Urinary bladder (tissue), 4 donors: ENCODE measurements at places on chromosomes 1 and 21.

DNA sequence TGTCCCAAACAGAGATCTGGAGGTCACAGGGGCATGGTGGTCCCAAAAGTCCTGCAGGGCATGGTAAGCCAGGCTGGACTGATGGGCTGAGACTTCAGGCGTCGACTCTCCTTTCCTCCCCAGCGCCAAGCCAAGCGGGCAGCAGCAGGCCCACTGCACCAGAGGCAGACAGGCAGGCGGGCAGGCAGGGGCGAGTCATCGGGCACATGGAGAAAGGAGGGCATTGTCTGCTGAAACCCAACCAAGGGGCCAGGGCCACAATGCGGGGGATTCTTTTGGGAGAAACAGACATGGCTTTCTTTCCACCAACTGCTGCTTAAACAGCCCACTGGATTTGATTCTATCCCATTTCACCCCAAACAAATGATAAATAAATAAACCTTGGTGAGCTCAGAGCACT lies 46.2 kb downstream of the TRABD2B start:
- no peak for DNase-seq

- no peak for DNase-seq
These were observed 25.4 kb downstream of the ST6GALNAC5 start for GRCh38 chr1:76892675-76893074.

DNA sequence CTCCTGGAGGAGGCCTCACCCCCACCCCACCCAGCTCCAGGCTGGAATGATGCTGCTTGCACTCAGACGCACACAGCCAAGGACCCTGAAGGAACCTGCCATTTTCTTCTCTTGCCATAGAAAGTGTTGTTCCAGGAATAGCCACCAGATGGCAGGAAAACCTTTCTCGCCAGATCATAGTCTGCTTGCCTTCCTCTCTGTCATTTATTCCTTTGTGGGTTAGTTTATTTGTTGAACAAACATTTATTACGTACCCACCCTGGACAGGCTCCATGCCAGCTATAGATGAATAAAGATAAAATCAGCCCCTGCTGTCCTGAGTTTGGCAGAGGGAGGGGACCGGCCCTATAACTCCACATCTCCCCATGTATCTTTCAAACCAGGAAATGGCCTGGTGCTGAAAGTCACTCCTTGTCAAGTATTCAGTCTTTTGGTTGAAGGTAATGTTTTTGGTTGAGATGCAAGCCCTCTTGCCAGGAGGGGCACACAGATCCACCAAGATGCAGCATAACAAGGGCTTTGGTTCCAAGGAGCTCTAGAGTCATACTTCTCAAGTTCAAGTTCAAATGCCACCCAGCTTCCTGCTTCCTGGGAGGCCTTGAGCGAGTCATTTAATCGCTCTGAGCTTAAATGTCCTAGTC lies 7.0 kb upstream of the KCNC4 start:
- DNase-seq = no peak

- DNase-seq = no peak
These were observed 346.9 kb upstream of the SNX7 start for GRCh38 chr1:98314601-98315000.

DNA sequence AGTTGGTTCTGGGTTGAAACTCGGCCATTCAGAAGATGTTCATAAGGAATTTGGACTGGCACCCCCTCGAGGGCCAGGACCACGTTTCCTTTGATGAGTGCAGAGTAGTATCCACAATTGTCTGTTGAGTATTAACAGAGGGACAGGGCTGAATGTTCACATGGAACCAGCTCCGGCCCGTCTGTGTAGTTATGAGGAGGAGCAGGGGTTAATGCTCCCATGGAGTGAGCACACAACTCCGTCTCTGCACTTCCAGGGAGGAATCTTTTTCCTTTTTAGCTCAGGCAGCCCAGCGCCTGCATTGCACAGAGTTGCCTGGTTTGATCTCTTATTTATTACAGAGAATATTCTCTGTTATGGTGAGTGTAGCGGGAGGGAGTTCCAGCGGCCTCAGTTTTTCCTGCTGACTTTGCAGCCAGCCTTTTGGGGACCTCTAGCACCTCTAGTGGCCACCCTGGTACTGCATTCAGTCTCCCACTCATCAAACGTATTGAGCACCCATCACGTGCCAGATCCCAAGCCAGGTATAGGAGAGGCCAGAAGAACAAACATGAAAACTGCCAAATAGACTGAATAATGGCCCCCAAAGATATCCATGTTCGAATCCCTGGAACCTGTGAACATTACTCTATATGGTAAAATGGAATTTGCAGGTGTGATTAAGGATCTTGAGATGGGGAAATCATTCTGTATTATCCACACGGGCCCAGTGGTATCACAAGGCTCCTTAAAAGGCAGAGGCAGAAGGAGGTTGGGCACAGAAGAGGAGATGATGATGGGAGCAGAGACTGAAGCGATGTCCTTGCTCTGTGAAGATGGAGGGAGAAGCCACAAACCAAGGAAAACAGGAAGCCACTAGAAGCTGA lies 167.7 kb upstream of the CSF3R start:
- no peak for DNase-seq

- DNase-seq = no peak
These were observed 333.8 kb downstream of the ZP4 start for GRCh38 chr1:237556911-237557310.

- no peak for DNase-seq
These were observed 8.3 kb downstream of the CNIH3 start for GRCh38 chr1:224624432-224624831.

DNA sequence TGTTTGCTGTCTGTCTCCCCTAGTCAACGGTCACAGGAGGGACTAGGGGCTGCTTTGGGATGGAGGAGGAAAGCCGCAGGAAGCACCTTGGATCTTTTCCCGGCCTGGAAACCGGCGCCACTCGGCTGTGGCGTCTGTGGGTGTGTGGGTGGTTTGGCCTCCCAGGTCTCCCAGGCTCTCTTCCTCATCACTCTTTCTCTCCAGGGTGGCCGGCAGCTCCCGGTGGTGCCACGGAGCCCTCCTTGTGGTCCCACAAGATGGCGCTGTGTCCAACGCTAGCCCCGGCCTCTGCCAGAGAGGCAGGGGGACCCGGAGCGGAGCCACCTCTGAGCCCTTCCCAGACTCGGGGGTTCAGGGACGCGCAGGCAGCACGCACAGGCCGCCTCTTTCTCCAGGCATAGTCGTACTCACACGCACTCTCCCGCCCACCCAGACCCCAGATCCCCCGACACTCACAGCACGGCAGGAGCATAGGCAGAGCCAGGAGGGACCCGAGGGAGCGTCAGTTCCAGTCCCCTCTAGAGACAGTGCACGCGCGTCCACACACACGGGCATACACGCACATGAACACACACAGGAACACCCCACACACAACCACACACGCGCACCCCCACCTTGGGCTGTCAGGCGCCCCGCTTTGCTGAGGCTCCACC lies 31.2 kb downstream of the CDCP2 start:
- DNase-seq = peak; percentile 40

- DNase-seq = no peak
These were observed 361.7 kb upstream of the SGIP1 start for GRCh38 chr1:66172272-66172671.

GRCh38 chr1:206770531-206771337 lies at the start of gene IL19:
Gene IL19, plus strand, starts transcription at chr1:206770773. Its CDS starts 65,890 bp downstream, at chr1:206836663.
- DNase-seq = no peak

DNA sequence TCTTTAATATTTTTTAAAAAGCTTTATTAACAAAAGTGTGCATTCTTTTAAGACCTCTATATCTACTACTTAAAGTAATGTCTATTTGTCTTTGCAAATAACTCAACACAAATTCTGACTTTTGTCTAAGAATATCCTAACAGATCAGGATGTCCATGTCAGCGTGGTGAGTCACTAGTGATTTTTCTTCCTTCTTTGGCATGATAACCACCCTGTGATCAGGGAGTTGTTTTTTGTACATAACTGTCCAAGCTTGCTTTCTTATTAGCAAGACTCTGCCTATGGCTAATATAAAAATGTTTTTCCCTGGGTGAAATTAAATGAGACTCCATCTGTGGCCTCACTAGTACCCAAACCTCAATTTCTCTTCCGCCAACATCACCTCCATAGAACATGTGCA lies 688.9 kb upstream of the ADGRL2 start:
- no peak for DNase-seq

DNA sequence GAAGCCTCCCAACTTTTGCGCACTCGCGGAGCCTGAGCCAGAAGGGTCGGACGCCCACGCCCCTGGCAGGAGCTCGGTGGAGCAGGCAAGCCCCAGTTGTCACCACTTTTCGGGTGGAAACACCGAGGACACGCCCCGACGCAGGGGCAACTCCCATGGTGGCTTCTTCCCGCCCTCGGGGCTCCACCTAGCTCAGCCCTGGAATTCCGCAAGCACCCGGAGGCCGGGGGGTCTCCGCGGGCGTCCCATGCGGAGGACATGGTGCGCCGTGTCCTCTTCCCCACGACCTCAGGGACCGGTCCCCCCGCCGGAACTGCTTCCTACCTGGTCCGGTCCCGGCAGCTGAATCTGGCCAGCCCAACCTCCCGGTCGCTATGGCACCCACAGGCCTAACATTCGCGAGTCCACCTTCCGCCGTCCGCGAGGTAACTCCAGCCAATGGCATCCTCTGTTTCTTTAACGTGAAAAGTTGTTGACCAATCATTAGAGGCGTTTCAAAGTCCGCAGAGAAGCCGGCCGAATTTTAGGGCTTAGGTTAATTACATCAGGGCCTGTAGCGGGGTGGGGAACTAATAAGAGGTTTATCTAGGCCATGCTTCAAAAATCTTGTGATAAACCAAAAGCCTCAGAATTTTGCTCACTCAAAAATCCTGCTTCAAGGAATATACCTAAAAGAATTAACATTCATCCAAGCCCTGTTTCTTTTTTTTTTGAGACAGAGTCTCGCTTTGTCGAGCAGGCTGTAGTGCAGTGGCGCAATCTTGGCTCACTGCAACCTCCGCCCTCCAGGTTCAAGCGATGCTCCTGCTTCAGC lies at the start of gene STPG1:
STPG1 (minus strand) TSS at position 433 of the 814 bp plus-strand sequence. CDS start 12,394 bp downstream, outside the sequence.
- DNase-seq = peak; percentile 76

- DNase-seq = no peak
These were observed 3.8 kb downstream of the TNN start for GRCh38 chr1:175071276-175071943.

GRCh38 chr1:156295391-156295947 lies at the start of gene GLMP:
Gene GLMP, minus strand, starts transcription at chr1:156295679. Its CDS starts 34 bp downstream, at chr1:156295645.
- no peak for DNase-seq

DNA sequence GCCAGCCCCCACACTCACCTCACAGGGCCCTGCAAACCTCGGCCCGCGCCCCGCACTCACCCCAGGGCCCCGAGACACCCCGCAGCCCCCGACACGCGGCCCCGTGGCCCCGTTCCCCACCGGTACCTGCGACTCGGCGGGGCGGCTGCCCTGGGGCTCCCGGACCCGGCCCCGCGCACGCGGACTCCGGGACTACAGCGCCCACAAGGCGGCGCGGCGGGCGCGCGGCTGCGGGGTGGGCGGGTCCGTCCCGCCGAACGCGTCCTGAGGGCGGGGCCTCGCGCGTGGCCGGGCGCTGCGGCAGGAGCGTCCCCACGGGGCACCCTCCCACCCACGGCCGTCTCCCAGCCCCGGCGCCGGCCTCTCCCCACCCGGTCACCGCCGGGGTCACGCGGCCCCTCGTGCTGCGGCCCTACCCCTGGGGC lies at the start of gene SLC19A1:
SLC19A1 (minus strand) TSS at position 199 of the 425 bp plus-strand sequence. CDS start 4,481 bp downstream, outside the sequence.
- DNase-seq = no peak

GRCh38 chr1:235295902-235296350 lies 32.1 kb downstream of the ARID4B start:
- DNase-seq = no peak

- DNase-seq = no peak
These were observed 117.5 kb downstream of the MACF1 start for GRCh38 chr1:39321979-39322378.

DNA sequence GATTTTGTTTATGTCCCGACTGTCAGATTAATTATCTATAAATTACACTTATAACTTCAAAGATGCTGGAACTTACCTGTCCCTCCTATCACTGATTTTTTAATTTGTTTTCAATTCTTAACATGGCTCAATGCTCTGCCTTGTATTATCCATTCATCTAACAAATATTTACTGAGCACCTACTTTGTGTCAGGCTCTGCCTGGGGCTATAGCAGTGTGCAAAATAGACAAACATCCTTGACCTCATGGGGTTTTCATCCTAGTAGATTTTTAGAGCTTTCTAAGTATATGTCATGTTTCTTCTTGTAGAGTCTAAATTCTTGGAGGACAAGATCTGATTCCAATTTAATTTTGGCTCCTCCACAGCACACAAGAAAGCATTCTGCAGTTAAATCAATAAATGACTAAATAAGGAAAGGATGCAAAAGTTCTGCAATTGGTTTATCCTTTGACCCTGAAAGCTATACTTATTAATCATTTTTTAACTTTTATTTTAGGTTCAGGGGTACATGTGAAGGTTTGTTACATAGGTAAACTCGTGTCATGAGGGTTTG lies 10.8 kb upstream of the SMYD2 start:
- no peak for DNase-seq

GRCh38 chr21:36489776-36490165 lies 9.8 kb upstream of the CLDN14 start:
- DNase-seq = no peak

- no peak for DNase-seq
These were observed 7.7 kb upstream of the TTLL7 start for GRCh38 chr1:84006591-84006990.

DNA sequence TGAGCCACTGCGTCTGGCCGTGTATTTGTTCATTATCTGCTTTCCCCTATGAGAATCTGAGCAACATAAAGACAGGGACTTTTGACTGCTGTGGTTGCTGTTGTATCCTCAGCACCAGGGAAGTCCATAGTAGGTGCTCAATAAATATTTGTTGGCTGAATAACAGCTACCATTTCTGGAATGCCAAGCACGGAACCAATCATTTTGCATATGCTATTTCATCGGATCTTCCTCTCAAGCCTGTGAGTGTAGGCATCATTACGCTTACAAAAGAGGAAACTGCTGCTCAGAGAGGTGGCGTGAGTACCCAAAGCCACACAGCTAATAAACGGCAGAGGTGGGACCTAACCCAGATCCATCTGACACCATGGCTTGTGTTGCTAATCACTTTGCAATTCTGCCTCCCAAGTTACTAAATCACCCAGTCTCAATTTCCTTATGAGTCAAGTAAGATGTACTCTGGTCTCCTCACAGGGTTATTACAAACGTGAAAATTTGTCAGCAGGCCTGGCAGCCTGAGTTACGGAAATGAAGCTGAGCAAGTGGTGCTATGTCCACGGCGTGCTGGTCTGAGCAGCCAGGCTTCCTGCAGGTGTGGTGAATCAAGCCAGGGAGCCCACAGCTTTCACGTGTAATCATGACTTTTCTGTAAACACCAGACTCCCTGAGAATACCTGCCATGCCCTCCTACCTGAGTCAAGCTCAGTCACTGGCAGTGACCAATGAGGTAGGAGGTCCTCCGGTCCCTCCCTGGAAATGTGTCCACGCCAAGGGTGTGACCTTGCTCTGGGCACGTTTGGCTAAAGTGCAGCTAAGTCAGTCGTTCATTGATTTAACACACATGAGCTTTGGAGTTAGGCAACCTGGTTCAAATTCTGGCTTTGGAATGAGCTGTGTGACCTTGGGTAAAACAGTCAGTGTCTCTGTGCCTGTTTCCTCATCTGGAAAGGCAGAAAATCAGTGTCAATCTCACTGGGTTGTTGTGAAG lies 4.8 kb upstream of the RHCE start:
- DNase-seq = no peak

DNA sequence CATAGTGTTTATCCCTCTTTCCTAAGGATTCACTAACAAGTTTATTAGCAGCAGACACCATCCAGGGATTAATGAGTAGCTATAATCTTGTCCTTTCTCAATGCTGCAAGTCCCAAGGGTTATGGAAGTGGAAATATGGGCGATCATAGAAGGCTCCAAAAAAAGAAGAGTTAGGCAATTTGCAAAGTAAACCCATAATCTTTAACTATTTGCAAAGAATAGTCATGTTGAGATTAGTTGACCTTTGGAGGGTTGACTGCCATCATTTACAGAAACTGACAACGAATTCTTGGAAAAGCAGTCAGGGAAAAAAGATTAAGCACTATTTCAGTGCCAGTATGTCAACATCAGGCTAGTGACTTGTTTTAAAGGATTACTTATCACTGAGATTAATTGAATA lies 169.9 kb downstream of the KCNT2 start:
- DNase-seq = no peak
